ENCODE measurements at places on chromosomes 5 and 9.

DNA sequence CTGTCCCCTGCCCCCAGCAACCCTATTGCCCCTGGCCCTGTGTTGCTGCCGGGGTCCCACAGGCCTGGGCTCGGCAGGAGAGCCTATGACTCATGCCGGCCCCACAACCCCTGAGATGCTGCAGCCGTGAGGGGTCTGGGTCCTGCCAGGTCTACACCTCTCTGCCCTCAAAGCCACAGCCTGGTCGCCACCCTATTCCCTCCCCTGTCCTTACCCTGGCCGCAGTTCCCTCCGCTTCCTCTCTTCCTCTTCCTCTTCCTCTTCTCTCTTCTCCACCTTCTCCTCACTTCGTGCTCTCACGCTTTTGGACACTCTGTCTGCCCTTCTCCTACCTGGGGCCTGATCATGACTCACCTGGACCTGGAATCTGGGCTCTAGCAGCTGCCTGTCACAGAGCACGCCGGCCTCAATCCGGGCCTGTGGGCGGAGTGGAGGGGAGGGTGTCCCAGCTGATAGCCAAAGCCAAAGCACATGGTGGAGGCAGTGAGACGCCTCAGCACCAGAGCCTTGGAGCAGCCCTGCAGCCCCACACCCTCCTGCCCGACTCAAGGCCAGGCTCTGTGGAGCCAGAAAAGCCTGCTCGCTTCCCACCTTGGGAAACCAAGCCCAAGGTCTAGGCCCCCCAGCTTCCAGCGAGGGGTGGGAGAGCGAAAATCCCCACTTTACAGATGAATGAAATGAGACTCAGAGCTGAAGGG is 26.8 kb upstream of the CSF1R start:
- no peak for DNase-seq

- DNase-seq: no peak
Observed at GRCh38 chr9:93286252-93287188, 102.6 kb downstream of the WNK2 start.

DNA sequence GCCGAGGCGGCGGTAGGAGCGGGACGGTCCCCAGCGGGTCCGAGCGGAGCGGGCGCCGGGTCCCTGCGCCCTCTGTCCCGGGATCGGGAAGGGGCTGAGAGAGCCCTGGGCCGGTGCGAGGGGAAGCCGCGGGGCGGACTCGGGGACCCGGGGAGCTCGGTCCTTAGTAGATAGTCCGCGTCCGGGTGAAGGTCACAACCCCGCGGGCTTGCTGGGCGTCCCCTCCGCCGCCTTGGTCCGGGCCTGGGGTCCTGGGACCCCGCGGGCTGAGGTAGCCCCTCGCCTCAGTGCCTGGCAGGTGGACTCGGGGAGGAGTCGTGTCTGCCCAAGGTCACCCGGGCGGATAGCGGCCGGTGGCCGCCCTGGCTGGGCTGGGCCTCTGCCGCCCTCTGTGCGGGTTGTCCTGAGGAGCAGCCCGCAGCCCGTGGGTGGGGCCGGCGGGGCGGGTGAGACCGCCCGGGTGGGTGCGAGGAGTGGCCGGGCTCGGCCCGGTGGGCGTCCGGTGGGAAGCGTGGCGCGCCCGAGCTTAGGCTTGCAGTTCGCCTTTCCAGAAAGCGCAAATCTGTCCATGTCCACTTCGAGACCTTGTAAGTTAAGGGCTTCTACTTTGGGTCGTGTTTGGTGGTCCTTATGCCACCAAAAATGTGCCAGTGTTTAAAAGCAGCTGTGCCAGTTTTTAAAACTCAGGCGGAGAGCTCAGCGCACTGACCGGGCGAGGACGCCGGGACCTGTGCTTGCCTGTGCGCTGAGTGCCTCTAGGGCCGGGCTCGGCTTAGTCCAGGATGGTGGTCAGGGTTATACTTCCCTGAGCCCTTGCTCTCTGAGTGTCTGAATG is 554 bp downstream of the SDHA start:
- peak; percentile 44 for DNase-seq

GRCh38 chr5:5544094-5544663 is 121.7 kb downstream of the ICE1 start:
- no peak for DNase-seq

- no peak for DNase-seq
Observed at GRCh38 chr5:173719731-173720082, 103.3 kb upstream of the BOD1 start.

DNA sequence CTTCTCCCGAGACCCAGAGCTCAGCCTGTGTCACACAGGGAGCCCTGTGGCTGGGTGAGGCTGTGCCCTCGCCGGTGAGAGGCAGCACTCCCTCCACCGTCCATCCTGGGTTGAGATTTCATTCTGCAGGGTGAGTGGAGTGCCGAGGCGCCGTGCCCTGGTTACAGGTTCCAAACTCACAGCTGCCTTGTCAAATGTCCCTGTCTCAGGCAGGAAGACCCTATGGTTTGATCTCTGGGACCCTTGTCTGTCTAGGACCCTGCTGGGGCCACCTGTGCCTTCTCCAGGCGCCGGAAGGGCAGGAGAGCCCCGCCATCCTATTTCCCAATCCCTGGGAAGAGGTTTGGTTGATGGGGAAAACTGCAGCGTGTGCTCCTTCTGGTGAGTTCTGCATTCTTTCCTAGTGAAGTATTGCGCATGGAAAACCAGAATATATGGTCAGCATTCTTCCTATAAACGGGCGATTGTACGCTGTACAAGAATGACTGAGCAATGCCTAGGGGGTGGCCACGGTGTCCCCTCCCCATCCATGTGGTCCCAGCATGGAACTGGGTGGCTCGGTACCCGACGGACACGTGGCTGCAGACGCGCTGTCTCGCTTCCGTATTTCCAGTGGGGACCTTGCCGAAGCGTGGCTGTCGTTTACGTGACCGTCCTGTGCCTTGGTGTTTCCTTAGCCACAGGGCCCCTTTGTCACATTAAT is 95.9 kb upstream of the COL5A1 start:
- peak; percentile 62 for DNase-seq

DNA sequence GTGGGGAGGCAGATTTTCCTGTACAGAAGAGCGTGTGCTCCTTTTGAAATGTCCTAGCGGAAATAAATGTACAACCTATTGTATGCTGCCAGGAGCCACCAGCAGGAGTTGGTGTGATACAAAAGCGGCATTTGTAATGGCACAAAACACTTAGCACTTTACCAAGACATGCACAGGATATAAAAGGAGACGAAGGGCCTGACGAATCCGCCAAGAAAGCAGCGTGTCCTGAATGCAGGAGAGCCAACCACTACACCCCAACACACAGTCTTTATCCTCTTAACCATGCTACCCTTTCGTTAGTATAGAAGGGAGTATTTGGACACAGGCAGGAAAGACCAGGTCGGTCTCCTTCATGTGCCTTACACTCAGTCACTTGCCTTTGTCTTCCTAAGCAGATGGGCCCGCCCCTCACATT is 218.1 kb downstream of the TRIM32 start:
- DNase-seq: no peak

DNA sequence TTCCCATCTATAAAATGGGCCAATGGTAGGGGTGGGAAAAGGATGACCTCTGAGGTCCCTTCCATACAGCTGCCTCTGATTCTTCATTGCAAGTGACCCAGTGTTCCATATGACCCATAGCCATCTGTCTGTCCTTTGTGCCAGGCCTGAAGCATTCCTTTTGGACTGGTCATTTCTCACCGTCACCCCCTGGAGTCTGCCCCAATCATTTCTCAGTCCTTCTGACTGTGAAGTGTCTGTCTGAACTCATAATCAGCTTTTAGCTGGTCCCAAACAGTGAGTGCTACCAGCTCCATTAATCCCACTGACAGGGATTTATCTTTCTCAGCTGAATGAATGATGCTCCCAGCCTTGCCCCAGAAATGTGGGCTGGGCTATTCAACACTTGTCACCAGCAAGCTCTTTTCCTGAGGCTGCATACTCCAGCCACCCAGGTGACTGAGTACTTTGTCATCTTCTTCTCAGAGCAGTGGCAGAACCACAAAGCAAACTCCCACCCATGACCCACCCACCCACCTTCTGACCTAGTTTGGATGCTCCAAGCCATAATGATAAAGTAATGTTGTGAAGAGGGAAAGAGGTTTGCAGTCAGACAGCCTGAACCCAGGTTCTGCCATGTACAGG is 37.4 kb downstream of the KCNIP1 start:
- no peak for DNase-seq

GRCh38 chr9:77427256-77427927 is 220.7 kb downstream of the GNA14 start:
- no peak for DNase-seq

GRCh38 chr5:77638763-77639671 is 504 bp upstream of the OTP start:
- no peak for DNase-seq

- DNase-seq: no peak
Observed at GRCh38 chr9:130593020-130593419, 13.6 kb downstream of the FUBP3 start.

DNA sequence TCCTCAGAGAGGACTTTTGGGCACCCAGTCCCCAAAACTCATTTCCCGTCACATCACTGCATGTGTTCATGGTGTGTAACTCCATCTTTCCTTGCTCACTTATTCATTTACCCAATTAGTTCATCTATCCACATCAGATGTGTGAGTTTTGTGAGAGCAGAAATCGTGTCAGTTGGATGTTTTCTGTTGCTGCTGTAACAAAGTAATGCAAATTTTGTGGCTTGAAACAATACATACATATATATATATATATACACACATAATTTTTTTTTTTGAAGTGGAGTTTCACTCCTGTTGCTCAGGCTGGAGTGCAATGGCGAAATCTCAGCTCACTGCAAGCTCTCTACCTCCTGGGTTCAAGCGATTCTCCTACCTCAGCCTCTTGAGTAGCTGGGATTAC is 70.5 kb upstream of the BOD1 start:
- no peak for DNase-seq

DNA sequence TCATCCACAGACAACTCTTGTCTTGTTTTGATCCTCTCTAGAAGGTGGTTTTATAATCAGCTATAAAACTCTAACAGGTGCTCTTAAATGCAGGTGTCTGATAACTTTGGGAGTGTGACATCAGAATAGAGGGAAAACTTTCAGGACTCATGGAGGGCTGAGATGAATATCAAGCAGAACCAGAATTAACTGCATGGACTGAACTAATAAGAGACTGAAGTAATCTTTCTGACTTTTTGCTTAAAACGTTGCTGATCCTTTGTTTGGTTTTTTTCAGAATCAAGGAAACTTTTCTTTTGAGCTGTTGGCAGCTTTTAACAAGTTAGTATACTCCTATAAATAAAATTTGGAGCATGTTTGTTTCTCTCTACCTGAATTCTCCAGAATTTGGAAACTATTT is 2.3 kb upstream of the OR2V2 start:
- DNase-seq: no peak

DNA sequence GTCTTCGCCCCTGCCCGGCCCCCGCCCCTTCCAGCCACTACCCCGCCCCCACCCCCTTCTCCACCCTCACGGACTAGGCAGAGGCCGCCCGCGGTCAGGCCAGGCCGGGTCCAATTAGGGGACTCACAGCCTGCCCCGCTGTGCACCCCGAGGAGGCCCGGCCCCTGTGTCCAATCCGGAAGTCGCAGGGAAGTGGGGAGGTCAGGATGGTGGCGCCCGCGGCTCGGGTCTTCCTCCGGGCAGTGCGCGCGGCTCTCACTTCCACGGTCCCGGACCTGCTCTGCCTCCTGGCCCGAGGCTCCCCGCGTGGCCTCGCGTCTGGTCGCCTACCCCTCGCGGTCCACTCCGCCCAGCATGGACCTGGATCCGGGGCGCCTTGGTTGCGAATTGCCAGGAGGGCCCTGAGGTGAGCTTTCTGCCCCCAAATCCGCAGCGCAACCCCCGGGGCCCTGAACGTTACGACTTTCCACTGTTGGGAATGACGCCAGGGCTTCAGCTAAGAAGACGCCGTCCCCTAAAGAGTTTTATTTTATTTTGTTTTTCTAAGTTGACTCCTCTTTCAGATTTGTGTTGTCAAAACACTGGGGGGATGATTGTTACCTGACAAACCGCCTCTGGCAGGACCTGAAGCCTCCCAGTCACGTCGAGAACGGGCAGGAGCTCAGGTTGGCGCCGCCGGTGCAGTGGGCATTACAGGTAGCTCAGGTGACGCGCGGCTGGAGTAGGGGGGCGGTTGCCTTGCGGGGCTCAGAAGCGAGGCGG is 763 bp upstream of the IRX2 start:
- no peak for DNase-seq

DNA sequence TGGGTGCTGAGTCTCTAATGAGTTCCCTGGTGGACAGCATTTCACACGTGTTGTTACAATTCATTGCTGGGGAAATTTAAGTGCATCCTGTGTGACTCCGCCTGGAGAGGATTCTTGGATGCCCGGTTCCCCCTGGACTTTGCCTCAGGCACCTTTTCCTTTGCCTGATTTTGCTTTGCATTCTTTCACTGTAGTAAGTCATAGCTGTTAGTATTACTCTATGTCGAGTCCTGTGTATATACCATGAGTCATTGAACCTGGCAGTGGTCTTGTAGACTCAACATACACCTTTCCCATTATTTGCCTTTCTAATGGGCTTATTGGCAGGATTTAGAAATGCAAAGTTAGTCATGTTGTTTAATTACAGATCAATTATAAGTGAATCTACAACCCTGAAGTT is 81.9 kb upstream of the DHFR start:
- no peak for DNase-seq

- DNase-seq: no peak
Observed at GRCh38 chr5:140003519-140003918, 39.6 kb downstream of the NRG2 start.

DNA sequence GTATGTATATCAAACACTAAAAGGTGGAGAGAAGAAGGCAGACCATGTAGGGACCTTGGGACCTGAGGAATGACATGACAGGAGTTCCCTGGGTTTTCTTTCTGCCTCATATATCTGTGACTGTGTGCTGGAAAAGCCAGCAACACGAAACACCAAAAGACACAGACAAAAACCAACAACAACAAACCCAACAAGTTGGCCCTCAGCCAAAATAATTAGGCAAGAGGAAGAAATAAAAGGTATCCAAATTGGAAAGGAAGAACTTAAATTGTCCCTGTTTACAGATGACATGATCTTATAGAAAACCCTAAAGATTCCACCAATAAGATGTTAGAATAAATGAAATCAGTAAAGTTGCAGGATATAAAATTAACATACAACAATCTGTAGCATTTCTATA is 21.7 kb downstream of the ABO start:
- DNase-seq: no peak

- peak; percentile 89 for DNase-seq
Observed at GRCh38 chr5:179763215-179763945, 30.4 kb upstream of the LTC4S start.

GRCh38 chr9:36008774-36009300 is 27.9 kb upstream of the RECK start:
- peak; percentile 78 for DNase-seq

GRCh38 chr9:124199474-124199873 is 58.3 kb upstream of the NEK6 start:
- DNase-seq: no peak

All from fibroblast of pulmonary artery (primary cell).